ENCODE measurements at places on chromosomes 5 and 9.

DNA sequence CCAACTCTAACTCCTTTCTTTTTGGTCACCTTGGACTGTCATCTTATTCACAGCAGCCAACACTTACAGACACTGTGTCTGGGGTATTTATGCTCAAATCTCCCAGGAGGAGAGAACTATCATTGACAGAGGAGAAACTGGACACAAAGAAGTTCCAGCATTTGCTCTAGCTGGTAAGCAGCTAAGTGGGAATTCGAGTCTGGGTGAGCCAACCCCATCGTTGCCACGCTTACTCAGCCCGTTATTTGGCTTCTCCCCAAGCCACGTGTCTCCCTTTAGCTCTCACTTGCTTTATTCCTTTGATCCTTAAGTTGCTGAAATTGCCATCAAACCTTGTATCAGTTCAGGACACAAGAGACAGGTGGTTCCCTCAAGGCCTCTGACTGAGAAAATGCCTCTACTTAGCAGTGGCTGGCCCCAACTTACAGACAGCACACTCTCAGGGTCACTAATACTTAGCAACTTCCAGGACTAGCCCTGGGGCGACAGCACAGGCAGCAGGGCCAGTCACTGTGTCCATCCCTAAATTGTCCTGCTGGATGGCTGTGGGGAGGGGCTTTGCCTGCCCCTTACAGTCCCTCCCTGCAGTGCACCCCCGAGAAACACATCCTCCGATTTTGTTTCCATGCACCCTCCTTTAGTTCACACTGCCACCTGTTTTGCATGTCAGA, 1.4 kb downstream of the SLC36A2 start:
- DNase-seq = no peak

DNA sequence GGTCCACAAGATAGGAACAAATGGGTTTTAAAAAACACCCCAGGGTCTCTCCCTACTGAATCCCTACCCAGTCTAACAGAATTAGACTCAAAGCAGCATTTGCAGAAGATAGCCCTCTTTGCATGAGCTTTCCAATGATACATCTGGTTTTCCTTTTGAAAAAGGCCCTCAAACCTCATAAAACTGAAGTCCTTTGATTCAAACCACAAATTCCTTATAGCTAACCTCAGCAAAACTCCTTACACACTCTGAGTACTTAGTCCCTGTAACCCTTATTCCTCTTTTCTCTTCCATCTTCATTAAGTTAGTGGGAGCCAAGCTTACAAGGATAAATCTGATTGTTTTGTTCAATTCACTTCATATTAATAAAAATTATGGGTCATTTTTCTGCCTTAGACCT, 90.5 kb upstream of the TNC start:
- DNase-seq = no peak

GRCh38 chr9:95762322-95762721, 113.2 kb upstream of the ERCC6L2 start:
- no peak for DNase-seq

DNA sequence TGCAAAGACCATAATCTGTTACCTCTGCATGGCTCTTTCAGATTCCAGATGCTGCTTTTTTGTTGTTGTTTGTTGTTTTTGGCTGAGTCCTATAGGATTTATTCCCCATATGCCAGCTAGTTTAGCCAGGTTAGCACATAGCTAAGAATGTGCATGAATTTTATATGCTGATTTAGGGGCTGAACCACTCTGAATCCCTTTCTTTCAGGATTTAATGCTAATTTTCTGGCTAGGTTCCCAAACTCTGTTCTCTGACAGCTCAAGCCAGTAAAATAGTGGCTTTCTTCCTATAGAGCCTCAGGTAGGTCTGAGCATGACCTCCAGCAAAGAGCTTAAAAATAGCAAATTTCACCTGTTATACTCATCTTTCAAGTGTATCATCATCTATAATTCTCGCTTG, 521.4 kb downstream of the CAAP1 start:
- DNase-seq = no peak

- no peak for DNase-seq
Measured at GRCh38 chr5:13478831-13479465, 465.5 kb downstream of the DNAH5 start.

DNA sequence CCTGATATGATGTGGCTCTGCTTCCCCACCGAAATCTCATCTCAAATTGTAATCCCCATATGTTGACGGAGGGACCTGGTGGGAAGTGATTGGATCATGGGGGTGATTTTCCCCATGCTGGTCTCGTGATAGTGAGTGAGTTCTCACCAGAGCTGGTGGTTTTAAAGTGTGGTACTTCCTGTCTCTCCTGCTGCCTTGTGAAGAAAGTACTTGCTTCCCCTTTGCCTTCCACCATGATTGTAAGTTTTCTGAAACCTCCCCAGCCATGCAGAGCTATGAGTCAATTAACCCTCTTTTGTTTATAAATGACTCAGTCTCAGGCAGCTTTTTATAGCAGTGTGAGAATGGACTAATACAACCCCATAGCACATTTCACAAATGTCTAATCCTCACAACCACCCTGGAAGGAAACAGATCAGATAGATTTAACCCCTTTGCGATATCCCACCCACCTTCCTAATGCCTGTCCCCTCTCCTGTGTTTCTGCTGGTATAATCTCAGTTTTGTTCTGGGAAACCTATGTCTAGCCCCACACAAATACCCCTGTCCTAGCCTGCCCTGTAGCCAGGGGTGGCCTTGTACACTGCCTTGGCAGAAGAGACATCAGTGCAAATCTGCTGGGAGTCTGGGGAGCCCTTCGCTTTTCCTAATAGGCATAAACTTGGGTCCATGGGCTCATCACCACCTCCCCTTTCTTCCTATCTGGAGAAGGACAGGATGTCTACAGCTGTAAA, 157.0 kb upstream of the RAI14 start:
- no peak for DNase-seq

GRCh38 chr5:40688127-40688761, 8.5 kb downstream of the PTGER4 start:
- peak; percentile 82 for DNase-seq

GRCh38 chr9:32395510-32396216, 11.2 kb downstream of the ACO1 start:
- DNase-seq = no peak

GRCh38 chr5:136382791-136383190, 17.4 kb upstream of the TRPC7 start:
- no peak for DNase-seq

GRCh38 chr5:138601444-138601843, 26.2 kb upstream of the HSPA9 start:
- no peak for DNase-seq

- no peak for DNase-seq
Measured at GRCh38 chr9:133707065-133707762, 30.9 kb downstream of the SARDH start.

GRCh38 chr5:16735101-16736060, 118.6 kb upstream of the RETREG1 start:
- no peak for DNase-seq

DNA sequence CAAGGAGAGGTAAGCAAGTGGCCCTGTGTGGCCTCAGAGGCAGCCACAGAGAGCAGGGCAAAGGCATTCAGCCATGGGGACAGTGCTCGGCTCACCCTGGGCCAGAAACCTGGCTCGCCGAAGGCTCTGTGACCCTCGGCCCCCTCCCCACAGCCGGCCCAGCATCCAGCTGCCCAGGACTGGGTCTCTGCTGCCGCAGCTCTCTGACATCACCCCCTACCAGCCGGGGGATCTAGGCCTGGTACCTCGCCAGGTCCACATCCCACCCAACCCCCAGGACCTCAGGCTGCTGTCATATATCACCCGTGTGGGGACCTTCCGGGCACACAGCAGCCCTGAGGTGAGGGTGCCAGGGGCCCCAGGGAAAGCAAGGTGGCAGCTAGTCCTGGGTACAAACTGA, 2.6 kb downstream of the PTRH1 start:
- DNase-seq = no peak

GRCh38 chr9:71518045-71518827, 250.1 kb downstream of the CEMIP2 start:
- DNase-seq = no peak

- DNase-seq = no peak
Measured at GRCh38 chr9:14909961-14910805, at the start of gene FREM1. FREM1 (minus strand) TSS chr9:14910428; CDS start chr9:14868977, 41,451 bp downstream.

- DNase-seq = no peak
Measured at GRCh38 chr9:95979446-95979845, 104.0 kb downstream of the ERCC6L2 start.

DNA sequence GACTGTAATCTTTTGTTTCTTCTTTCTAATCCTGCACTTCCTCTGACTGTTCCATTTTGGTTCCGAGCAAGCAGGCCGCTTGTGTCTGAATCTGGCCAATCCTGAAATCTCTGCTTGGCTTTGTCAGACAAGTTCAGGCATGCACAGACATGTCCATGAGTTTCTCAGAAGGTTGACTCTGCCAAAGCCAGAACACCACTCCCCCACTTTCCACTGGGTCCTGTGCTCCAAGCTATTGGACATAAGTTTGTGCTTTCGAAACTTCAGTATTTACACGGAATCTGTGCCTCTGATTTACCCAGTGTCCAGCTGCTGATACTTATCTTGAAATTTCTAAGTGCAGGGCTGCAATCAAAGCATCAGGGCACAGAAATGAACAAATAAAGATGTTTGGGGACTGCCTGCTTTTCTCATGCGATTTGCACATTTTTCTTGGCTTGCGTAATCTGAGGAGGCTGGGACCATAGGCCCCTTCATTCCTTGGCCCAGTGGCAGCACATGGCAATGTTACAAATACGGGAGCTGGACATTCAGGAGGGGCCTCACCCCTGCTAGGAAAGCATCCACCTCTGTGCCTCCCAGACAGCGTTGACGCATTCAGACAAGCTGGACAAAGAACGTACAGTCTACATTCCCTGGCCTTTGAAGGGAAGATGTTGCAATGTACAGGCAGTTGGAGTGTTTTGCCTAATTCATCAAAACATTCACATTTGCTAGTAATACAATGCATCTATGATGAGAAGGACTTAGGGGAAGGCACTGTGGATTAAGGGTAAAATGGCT, 209.2 kb upstream of the PAPPA start:
- DNase-seq = no peak

DNA sequence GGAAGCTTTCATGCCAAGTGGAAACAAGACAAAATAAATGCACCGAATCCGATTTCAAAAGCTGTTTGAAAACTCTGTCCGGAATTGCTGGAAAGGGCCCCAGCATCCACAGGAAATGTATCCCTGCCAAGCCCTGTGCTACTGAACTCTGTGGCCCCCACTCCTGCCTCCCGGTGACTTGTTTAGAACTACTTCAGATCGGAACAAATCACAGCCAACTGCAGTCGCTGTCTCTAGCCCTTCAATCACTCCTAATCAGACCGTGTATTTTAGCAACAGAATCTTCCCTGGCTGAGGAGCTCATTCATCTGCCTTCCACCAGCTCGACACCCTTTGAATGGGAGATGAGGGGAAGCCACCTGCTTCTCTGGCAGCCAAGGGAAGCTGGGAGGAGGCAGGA, 94.1 kb downstream of the KCNIP1 start:
- DNase-seq = no peak

DNA sequence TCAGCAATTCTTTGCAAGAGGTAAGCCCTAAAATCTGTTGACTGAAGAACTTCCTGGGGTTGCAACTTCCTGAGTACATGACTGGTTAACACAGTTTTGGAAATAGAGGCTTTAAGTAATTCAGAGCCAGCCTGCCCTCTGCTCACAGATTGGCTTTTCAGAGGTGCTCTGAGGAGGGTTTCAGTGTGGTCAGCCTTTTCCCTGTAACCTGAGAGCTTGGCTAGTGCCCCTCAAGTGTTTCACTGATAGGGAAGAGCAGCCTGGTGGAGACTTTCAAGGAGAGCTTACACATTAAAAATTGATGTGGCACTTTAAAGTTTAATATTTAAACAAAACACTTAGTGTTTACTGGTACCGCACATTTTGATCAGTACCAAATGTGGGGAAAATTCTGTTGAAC, 56.7 kb upstream of the FOXB2 start:
- no peak for DNase-seq

GRCh38 chr9:133170716-133171115, 7.0 kb upstream of the GBGT1 start:
- DNase-seq = no peak

DNA sequence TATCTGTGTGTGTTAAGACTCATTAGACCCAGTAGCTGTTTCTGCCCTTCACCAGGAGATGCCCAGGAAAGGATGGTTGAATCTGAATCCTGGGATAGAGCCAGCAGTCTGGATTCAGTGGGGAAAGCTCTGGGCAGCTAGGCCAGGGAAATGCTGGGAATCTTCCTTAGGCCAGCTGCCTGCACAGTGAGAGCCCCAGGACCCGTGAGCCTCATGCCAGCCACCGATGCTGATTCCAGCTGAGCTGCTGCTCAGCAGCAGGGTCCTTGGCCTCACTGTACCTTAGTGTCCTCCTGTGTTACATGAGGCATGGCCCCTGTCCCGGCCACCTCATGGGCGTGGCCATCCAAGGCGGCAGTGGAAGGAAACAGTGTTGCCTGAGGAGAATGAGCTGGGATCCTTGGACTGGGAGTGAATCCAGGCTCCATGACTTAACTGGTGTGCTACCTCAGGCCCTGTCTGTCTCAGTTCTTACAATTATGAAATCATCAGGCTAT, 87.1 kb downstream of the AMBP start:
- DNase-seq = no peak

DNA sequence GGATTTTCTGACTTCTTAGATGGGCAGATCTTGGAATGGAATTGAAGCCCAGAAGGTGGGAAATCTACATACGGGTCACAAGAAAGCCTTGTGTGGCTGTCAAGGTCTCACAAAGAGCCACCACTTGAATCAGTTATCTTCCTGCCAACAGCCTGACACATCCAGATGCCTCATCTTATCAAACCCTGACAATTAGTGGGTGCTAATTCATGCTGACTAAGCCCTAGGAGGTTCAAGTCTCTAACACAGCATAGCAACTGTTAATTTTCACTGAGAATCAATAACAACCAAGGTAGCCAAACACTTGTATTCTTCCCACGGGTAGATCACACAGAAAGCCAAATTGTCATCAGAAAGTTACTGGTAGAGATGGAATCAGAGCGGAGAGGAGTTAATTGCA, 222.2 kb downstream of the TMEM167A start:
- DNase-seq = no peak

- no peak for DNase-seq
Measured at GRCh38 chr5:110297152-110297670, 429.3 kb downstream of the TMEM232 start.

DNA sequence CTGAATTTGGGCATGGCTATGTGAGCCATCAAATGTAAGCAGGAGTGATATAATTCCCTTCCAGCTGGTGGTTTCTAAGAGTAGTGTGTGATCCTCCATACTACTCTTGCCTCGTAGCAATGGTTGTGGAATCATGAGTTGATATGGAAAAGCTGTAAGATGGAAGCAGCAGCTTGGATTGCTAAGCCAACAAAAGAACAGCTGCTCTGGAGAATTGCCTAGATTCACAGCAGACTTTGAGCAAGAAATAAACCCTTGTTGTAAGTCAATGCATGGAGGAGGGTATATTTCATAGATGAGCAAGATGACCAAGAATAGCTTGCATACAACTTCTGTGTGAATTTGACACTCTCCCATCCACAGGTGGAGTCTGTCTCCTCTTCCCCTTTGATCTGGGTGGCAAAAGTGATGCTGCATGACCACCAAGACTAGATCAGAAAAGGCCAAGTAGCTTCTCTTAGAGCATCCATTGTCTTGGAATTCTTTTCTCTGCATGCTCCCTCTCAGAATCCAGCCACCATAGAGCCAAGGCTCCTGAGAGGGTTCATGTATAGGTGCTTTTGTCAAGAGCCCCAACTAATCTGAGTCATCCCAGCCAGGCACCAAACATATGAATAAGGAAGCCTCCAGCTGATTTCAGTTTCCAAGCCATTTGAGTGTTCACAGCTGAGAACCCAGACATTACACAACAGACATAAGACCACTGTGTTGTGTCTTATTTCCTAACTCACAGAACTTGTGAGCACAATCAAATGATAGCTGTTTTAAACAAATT, 79.0 kb downstream of the PRLR start:
- no peak for DNase-seq

All from stimulated activated CD8-positive, alpha-beta memory T cell treated with anti-CD3 and anti-CD28 coated beads, Interleukin-7, amount 100 ng/mL, for 1 hour (primary cell).